ENCODE measurements at places on chromosomes 3 and 15.

DNA sequence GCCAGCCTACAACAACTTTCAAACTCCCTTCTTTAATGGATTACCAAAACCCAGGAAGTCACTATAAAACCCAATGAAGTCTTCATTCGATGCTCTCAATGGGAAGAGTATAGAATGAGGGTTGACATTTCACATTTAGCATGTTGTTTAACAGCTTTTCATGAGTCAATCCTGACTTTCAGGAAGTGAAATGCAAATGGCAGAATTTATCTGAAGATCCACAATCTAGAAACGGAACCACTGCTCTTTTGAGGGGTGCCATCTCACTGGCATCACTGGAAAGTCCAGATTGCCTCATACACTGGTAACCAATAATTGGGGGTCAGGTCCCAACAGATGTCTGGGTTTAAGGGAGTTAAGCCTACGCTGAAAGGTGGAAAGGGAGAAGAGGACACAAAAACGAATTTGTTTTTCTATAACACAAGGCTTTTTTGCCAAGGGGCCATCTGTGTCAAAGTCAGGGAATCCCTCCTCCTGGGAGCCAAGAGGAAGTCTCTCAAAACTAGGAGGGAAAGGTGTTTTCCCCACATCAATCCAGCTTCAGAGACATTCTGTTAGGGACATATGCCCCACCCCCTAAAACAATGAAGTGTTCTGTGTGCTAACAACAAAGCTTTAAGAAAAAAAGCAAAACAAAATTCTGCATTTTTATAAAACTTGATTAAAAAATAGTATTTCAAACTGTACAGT is 12.0 kb upstream of the ATP1B3 start:
- ATAC-seq: no peak

GRCh38 chr15:65027593-65027992 is 1.8 kb downstream of the MTFMT start:
- ATAC-seq: no peak

- peak; percentile 28 for ATAC-seq
Measured at GRCh38 chr15:90530250-90531051, 728 bp downstream of the CRTC3 start.

DNA sequence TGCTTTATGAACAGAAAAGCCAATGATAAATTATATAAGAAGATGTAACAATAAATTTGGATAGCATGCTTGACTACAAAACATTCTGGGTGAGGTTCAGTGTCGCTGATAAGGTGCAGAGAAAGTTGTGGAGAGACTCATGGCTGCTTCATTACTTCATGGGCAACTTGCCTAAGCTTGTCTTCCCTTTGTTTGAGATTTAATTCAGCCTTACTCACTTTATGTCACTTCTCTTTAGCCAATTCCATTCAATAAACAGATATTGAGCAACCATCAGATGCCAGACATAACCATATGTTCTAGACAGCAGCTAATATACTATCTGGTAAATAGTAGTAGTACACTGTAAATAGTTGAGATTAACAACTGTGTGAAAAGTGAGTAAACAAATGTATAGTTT is 401.5 kb upstream of the FRG2C start:
- no peak for ATAC-seq

DNA sequence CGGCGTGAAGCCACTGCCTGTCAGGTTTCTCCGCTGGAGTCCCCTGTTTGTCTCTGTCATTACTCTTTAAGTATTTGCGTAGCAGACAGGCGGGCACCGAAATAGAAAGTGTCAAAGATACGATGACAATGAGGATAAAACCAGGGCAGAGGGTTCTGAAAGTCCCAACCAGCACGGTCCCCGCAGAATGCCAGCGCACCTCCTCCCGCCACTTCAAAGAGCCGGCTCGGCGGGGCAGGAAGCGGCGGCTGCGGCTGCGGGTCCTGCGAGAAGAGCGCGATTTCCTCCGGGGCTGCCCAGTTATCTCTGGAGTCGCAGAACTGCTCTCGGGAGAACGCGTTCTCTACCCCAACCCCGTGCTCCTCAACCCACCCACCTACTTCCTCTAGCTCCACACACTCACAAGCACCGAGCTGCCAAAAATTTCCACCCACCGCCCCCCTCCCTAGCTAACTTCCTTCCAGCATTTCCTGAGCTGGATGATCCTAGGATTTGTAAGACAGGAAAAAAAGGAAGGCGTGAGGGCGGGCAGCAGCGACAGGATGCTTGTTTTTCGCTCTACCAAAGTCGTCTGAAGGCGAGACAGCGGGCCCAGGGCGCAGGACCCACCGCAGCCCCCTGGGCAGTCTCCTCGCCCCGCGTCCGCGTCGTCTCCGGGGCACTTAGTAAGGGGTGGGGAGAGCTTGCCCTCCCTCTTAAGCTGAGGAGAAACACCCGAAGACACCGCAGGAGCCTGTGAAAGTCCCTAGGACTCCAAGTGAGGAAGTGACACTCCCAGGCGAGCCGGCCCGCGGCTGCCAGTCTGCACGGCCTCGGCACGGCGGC is at the start of gene ARHGAP31:
ARHGAP31 (plus strand) TSS at position 513 of the 825 bp plus-strand sequence. CDS start 522 bp downstream, outside the sequence.
- peak; percentile 70 for ATAC-seq

DNA sequence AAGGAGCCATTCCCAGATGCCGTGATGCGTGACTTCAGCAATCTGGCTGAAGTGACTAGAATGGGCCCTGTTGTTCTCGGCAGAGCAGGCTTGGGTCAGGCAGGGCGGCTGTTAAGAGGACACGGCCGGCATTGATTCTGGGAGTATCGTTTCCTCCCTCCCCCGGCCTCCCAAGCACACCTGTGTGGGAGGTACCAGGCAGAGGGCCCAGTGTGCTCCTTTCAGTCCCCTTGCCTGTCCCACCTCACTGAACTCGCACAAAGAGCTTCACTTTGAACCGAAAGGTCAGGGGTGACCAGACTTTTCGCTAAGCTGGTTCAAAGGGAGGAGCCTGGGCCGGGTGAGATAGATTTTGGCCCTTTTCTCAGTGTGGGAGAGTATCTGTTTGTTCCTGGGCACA is 92.7 kb downstream of the CEMIP start:
- no peak for ATAC-seq

DNA sequence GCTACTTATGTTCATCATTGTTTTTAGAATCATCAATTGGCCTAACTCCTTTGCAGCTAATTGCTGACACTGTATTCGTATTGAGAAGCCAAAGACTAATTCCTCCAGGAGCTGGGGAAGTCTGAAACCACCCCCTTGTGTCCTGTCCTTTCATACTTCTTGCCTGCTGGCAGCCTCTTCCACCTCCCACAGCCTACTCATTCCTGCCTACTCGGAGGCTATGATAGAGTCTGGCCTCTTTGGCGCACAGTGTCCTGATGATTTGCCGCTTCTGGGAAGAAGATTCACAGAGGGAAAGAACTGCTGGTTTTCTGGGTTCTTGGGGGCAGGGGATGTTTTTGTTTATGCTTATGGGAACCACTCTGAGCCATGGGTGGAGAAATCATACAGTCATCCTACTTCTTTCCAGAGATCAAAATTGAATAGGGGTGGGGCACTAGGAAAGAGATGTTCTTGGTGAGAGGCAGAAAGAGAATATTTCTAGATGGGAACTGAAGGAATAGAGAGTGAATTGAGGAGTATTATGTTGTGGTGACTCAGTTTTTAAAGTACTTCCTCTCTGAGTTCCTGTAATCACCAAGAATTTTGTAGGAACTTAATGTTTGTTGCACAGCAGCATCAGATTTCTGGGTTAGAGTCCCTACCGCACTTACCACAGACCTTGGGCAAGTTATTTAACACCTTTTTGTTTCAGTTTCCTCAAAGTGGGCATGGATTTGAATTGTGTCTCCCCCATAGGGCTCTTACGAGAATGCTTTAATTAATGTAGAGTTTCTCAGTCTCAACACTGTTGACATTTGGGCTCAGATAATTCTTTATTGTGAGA is 22.1 kb upstream of the SCAANT1 start:
- no peak for ATAC-seq

- ATAC-seq: no peak
Measured at GRCh38 chr15:63890617-63891016, 56.9 kb upstream of the HERC1 start.

GRCh38 chr3:53072653-53073552 is 27.0 kb upstream of the SFMBT1 start:
- ATAC-seq: peak; percentile 97

GRCh38 chr3:49602877-49603411 is 48.7 kb downstream of the BSN start:
- ATAC-seq: peak; percentile 98

- ATAC-seq: no peak
Measured at GRCh38 chr3:128992926-128993460, 883 bp downstream of the CFAP92 start.

DNA sequence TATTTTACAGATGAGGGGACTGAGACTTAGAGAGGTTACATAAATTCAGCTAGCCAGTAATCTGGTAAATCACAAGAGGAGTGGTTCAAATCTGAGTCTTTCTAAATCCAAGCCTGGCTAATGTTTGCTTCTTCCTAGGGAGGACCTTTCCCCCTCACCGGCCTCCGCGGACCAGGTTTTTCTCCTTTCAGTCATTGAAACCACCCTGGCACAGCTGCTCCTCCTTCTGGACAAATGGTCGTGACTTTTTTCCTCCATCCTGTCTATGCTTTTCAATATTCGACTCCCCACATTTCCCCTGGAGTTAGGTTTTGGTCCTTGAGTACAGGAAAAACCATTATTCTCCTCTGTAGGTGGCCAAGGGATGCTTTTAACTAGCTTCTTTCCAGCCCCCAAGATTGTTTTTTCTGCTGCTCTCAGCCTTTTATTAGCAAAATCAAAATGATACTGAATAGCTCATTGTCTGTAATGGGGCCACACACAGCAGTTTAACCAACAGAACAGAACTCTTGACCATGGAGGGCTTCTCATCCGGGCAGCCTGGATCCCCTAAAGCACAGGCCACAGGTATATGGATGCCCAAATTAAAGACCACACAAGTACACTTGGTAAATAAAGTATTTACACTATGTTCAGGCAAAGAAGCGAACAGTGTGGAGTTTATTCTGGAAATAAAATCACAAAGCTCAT is 85.9 kb upstream of the KLHL25 start:
- ATAC-seq: no peak

DNA sequence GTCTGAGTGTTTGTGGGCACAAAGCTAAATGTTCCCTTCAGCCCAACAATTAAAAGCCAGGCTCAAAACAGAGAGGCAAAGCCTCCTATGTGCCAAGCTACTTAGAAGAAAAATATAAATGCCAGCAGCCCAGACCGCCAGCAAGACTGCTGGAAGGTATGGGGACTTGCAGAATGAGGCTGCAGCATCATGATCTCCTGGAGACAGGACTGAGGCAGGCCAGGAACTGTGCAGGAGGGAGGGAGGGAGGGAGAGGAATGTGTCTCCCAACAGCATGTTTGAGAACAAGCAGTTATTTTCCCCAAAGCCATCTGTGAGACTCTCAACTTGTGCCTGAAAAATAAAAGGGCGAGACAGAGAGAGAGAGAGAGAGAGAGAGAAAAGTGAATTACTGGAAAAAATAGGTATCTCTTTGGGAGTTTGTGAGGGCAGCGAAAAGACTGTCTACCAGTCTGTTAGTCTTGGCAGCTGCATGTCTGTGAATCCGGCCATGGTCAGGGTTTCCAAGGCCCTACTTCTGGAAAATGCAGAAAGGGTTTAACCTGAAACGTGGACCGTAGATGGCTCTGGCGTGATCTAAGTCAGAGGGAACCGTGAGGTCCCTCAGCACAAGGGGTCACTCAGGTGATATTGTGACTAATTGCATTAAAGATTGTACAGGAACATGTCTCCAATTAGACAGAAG is 139.7 kb upstream of the COL8A1 start:
- ATAC-seq: no peak

DNA sequence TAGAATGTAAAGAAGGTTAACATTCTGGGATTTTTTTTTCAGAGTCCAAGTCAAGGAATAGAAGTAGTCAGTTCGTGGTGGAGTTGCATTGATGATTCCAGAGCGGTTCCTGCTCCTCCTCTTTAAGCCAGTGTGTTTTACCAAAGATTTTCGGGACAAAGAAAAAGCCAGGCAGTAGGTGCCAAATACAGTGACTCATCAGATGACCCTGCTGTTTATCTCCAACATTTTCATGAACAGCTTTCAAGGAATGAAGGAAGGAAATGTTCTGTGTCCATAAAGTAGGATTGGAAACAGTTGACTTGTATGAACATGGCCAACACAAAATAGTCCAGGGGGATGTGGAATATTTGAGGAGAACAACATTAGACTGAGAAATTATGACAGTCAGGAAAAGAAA is 142.4 kb upstream of the TMC3 start:
- no peak for ATAC-seq

DNA sequence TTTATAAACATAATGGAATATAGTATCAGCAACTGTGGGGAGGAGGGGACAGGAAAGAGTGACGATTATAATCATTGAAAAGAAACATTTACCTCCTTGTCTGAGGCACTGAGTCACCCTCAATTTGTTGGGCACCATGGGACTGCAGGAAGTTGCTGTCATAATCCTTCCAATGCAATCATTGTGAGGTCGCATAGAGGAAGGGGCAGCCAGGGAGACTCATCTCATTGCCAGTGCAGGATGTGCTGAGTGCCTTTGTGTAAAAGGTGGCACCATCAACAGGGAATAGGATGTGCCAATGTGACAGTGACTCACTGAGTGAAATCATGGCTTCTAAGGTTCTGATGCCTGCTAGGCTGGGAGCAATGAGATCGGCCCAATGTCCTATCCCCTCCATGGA is 300.4 kb upstream of the ADAMTS9 start:
- ATAC-seq: no peak

DNA sequence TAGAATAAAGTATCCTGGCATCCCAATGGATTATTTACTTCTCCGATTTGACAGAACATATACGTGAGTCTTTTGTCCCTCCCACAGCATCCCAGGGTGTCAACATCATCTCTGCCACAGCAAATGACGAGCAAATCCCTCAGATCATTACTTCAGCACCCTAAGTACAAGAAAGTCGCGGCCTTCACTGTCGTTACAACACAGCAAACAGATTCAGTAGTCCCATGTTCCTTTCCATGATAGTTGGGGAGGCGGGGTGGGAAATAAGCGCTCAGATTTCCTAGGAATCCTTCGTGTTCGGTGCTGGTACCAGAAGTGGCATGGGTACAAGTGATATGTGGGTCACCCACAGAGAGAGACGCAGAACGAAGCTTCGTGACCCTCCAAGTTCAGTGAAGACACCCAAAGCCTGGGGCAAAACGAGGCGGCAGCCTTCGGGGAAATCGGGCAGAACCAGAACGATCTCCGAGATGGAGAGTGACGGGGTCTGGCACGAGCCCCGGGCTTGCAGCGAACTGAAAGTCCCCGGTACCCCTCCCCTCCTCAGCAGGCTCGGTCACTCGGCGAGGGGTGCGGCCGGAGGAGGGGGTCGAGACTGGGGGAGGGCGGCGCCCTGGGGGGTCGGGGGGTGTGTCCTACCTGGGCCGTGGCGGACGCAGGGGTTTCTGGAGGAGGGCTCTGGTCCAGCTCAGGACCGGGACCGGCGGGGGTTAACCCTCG is 619 bp downstream of the TTBK2 start:
- ATAC-seq: peak; percentile 2

DNA sequence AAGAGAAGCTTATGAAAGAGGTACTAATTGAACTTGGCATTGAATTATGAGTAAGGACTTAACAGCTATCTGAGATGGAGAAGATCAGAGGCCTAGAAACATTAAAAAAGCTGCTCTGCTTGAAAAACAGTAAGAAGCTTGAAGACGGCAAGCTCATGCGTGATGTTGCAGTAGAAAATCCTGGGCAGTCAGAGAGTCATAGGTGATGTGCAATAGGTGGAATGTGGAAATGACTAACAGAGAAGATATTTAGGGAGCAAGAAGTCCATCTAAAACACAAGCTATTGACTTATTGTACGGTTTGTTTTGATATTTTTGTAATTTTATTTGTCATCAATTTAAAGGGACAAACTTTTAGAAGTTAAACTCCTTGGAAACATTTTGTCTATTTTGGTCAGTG is 1101.4 kb downstream of the ROBO2 start:
- no peak for ATAC-seq
